IgD-negative memory B cell (primary cell): ENCODE measurements at places on chromosomes 4 and X. TPM values are rescaled to one million over a fixed set of nuclear protein-coding genes. Genes with fewer than 3 reads are reported as not detected.

VMA21 gene
- 27.5 TPM for polyA plus RNA-seq

ADRA2C gene
- not detected for polyA plus RNA-seq

GPR173 gene
- polyA plus RNA-seq = not detected

GRPR gene
- polyA plus RNA-seq = 0.25 TPM

SOWAHD gene
- 36.1 TPM for polyA plus RNA-seq

FGG gene
- not detected for polyA plus RNA-seq

PDCL2 gene
- not detected for polyA plus RNA-seq

HTN3 gene
- not detected for polyA plus RNA-seq

MORF4L2 gene
- 60.3 TPM for polyA plus RNA-seq

REELD1 gene
- not detected for polyA plus RNA-seq

IL13RA2 gene
- polyA plus RNA-seq = not detected

STARD8 gene
- 0.16 TPM for polyA plus RNA-seq

CLCN3 gene
- 8.1 TPM for polyA plus RNA-seq

AR gene
- 0.20 TPM for polyA plus RNA-seq

ATP2B3 gene
- not detected for polyA plus RNA-seq

DMRTC1 gene
- 1.0 TPM for polyA plus RNA-seq

COL4A6 gene
- polyA plus RNA-seq = not detected

NIPAL1 gene
- polyA plus RNA-seq = not detected

JADE1 gene
- polyA plus RNA-seq = 34.6 TPM

EDA2R gene
- polyA plus RNA-seq = not detected

FRG2 gene
- not detected for polyA plus RNA-seq

CXCL3 gene
- not detected for polyA plus RNA-seq

FAM90A26 gene
- not detected for polyA plus RNA-seq

PNMA6E gene
- not detected for polyA plus RNA-seq

MAGEA4 gene
- not detected for polyA plus RNA-seq

DDIT4L gene
- polyA plus RNA-seq = not detected

APELA gene
- not detected for polyA plus RNA-seq

PDE5A gene
- 2.0 TPM for polyA plus RNA-seq

OTUD6A gene
- not detected for polyA plus RNA-seq

TXK gene
- 3.4 TPM for polyA plus RNA-seq

CNKSR2 gene
- polyA plus RNA-seq = 4.0 TPM

KIT gene
- polyA plus RNA-seq = not detected

FABP2 gene
- not detected for polyA plus RNA-seq

CD99 gene
- polyA plus RNA-seq = 278 TPM

NAT8L gene
- polyA plus RNA-seq = not detected

SATL1 gene
- 0.05 TPM for polyA plus RNA-seq

NXF2B gene
- not detected for polyA plus RNA-seq

ETDA gene
- not detected for polyA plus RNA-seq

DLG3 gene
- 1.2 TPM for polyA plus RNA-seq

SPATA18 gene
- 0.40 TPM for polyA plus RNA-seq

SAGE1 gene
- not detected for polyA plus RNA-seq

JADE3 gene
- polyA plus RNA-seq = 3.5 TPM

GNL3L gene
- 46.9 TPM for polyA plus RNA-seq

CLDN34 gene
- not detected for polyA plus RNA-seq

NSDHL gene
- polyA plus RNA-seq = 11.7 TPM

AMTN gene
- polyA plus RNA-seq = not detected

GRIA3 gene
- polyA plus RNA-seq = not detected
